ENCODE measurements at places on chromosomes 4 and X. TPM values are rescaled to one million over a fixed set of nuclear protein-coding genes. Genes with fewer than 3 reads are reported as not detected.

Gene GLA
- 15.6 TPM for polyA plus RNA-seq

DNA sequence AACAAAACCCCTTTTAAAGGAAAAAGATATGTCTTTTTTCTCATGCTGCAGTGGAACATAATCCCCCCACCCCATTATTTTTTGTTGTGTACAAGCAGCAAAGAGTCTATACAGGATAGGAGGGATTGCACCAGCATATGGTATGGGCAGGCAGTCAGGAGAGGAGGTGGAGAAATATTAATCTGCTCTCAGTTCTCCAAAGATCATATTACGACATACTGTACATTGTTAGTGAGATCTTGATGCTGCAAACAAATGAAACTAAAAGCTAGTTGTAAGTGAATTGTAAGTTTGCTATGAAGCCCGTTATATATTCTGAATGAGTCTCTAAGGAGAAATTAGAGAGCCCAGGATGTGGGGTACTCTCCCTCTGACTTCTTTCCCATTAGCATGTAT lies 75.3 kb downstream of the RAPGEF2 start:
- no peak for DNase-seq

GRCh38 chr4:7757501-7758471 lies 181.9 kb downstream of the AFAP1 start:
- no peak for DNase-seq

- DNase-seq: no peak
Observed at GRCh38 chr4:113405874-113406722, 355.4 kb downstream of the CAMK2D start.

Gene UVSSA
- 9.1 TPM for polyA plus RNA-seq

GRCh38 chr4:120853161-120853935 lies 69.2 kb downstream of the PRDM5 start:
- no peak for DNase-seq

GRCh38 chr4:164251257-164251656 lies 502.7 kb upstream of the SMIM31 start:
- DNase-seq: no peak

Gene CENPVL1
- polyA plus RNA-seq: not detected

Gene CXorf65
- polyA plus RNA-seq: 2.0 TPM

DNA sequence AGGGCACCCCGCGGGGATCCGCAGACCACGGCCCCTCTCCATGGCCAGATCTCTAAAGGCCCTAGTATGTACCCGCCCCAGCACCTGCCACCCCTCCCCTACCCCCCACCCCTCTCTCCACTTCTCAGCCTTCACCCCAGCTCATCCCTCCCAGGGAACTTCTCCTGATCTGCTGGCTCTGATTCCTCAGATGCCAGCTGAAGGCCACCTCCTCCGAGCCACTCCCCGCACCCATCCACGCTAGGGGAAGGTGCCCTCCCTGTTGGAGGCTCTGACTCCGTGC lies 11.9 kb downstream of the PSAPL1 start:
- DNase-seq: no peak

DNA sequence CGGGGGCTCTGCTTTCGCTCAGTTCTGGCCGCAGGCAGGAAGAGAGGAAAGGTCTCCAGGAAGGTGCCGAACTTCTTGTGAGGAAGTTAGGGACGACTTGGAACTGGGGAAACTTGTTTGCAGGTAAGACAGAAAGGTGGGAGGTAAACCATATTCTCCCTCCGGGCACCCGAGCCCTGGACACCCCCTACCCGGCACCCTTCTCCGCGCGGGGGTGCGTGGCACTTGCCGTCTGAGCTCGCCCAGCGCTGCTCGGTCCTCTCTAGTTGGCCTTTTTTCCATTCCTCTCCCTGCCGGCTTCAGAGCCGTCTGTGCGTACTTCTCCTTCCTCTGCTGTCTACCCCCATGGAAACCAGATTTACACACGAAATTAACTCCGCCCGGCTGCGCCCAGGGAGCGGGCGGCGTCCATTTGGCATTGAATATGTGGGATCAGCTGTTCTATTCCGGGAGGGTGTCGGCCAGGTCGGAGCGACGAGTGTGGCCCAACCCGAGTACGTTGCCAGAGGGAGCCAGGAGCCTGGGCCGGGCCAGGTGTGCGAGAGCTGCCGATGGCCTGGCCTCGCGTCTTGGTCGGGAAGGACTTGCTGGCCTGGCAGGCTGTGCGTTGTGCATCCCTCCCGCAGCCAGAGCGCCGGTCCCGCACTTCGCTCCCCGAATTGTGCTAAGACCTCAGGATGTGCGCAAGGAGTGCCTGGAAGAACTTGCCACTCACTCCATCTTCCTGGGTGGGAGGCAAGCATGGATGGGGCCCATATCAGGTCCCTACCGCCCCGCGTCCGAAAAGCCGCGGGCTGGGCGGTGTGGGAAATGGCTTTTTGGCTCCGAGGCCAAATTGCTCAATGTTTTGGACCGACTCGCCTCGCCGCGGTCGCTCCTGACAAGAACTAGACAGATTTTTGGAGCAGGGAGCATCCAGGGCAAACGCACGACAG lies 1.7 kb downstream of the PDGFRA start:
- peak; percentile 60 for DNase-seq

GRCh38 chr4:163280703-163281519 lies 51.5 kb downstream of the NPY1R start:
- DNase-seq: no peak

GRCh38 chrX:153643431-153644351 lies 3.3 kb upstream of the DUSP9 start:
- DNase-seq: no peak

- peak; percentile 28 for DNase-seq
Observed at GRCh38 chr4:81508411-81509185, 36.9 kb upstream of the RASGEF1B start.

DNA sequence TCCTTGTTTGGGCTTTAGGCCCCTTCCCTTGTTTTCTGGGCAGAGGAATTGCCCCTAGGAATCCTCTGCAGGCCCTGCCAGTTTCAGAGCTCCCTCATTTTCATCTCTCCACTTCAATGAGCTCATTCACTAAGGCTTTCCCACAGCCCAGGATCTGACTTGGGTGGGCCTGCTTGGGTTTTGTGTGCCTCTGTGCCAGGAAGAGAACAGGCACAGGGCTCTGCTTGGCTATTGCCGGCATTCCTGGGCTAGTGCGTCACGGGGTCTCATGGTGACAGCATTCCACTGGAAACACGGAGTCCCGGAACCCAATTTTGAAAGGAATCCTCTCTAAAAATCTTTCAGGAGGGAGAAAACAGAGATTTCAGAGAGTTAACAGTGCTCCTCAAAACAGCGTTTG lies 150.5 kb downstream of the VCX3A start:
- DNase-seq: no peak

Gene TMSB15B
- 10.9 TPM for polyA plus RNA-seq

Gene CT45A1
- not detected for polyA plus RNA-seq

- no peak for DNase-seq
Observed at GRCh38 chr4:39335566-39335965, 30.6 kb downstream of the RFC1 start.

Gene UGT2B11
- polyA plus RNA-seq: not detected

Gene XAGE2
- not detected for polyA plus RNA-seq

DNA sequence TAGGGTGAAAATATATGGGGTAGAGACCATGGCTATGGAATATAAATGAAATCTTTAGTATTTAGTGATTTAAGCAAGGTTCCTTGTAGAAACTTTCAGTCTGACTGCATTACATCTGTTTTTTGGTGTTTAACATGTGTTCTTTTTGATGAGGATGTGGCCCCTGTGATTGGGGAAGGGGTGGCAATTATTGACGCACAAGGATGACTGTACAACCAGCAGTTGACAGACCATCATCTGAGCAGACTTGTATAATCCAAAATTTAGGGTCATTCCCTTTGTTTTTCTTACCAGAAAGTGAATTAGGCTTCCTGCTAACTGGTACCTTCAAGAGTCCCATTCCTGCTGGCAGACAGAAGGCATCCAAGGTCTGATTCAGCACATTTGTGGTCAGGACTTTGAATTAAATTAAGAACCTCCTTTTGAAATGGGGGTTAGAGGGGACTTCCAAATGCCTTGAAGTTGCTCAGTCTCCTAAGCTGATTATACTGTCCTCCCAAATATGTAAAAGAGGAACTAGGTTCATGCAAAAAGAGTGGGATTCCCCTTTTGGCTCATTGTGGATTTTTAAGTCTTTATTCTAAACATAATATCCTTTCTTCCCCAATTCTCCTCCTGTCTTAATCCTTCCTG lies 112.4 kb upstream of the CXCL13 start:
- DNase-seq: no peak

Gene KIAA1210
- 0.13 TPM for polyA plus RNA-seq

Gene ANXA3
- 13.0 TPM for polyA plus RNA-seq

DNA sequence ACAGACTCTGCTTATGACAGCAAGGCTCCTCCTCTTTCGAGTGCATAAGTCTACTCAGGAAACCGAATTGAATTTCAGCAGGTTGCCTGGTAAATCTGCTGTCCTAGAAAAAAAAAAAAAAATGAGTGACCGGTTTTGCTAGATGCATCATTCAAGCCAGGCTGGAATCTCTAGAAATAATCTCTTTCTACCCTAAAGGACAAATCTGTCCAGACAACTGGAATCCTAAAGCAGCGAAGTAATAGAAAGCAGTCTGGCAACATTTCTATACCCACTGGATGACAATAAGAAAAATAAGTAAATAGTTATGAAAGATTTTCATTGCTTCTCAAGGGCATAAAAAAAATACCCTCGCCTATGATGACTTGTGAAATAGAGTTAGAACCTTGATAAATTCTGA lies 703.5 kb downstream of the RPA4 start:
- no peak for DNase-seq

GRCh38 chr4:15147714-15148113 lies 145.4 kb downstream of the CPEB2 start:
- DNase-seq: no peak

- no peak for DNase-seq
Observed at GRCh38 chr4:186240452-186240847, 13.1 kb downstream of the KLKB1 start.

Gene PPBP
- 4.9 TPM for polyA plus RNA-seq

Gene ENPEP
- polyA plus RNA-seq: 40.8 TPM

- no peak for DNase-seq
Observed at GRCh38 chrX:42087960-42088359, 164.6 kb upstream of the CASK start.

- DNase-seq: no peak
Observed at GRCh38 chr4:14177987-14178386, 550.5 kb upstream of the BOD1L1 start.

Gene SUPT20HL2
- not detected for polyA plus RNA-seq

GRCh38 chrX:53445977-53446376 lies 11.8 kb upstream of the HSD17B10 start:
- no peak for DNase-seq

All from muscle of back (tissue), 13 donors.